ENCODE measurements at places on chromosomes 11 and 22.

- no peak for DNase-seq
Measured at GRCh38 chr11:58647866-58648265, 25.4 kb downstream of the CNTF start.

DNA sequence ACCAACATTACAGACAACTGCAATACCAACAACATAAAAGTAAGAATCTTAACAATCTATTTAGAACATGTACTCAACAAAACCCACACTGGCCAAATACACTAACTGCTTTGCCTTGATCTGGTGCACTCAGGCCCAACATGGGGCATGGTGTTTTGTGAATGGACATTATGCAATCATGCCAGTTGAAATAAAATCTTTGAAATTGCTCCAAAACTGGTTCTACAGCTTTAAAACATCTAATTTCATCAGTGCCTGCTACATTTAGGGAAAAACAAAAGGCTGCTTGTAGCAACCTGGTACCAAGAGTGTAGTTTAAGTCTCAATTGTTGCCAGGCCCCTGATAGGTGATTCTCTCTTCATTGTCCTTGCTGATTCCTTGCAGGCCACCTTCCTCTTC lies 3.3 kb upstream of the CTR9 start:
- DNase-seq, result no peak

GRCh38 chr11:9399466-9399865 lies 15.0 kb downstream of the IPO7 start:
- no peak for DNase-seq

- DNase-seq, result no peak
Measured at GRCh38 chr11:92022499-92022898, 202.1 kb upstream of the FAT3 start.

GRCh38 chr22:26068571-26068970 lies 100.7 kb upstream of the SEZ6L start:
- no peak for DNase-seq

Measured in activated naive CD4-positive, alpha-beta T cell treated with anti-CD3 and anti-CD28 coated beads, Interleukin-2, amount 50 U/mL, for 16 hours (primary cell).